Motor neuron (in vitro differentiated cells): ENCODE measurements at places on chromosomes 11 and 22.

GRCh38 chr11:111148121-111148520, 97.4 kb upstream of the POU2AF2 start:
- no peak for ATAC-seq

DNA sequence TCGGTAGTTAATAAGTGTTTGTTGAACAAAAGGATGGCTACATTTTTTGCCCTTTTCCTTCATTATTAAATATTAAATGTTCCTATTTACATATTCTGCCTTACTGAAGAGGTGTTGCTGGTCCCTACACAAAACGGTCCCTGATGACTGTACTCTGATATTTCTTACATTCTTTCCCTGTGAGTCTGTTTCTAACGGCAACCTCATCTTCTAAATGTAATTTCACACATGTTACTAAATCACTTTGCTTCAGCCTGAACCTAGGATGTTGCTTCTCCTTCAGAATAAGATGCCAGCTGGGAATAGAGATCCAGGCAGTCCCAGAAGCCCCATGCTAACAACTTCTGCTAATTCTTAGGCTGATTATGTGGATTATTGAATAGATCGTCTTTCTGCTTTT, 50.3 kb downstream of the SPON1 start:
- ATAC-seq, result no peak

- ATAC-seq, result peak; percentile 25
Observed at GRCh38 chr11:77590194-77590782, 535 bp downstream of the AQP11 start.

- ATAC-seq, result no peak
Observed at GRCh38 chr11:128339792-128340191, 247.6 kb downstream of the ETS1 start.

GRCh38 chr22:47335460-47335859, 573.0 kb downstream of the TBC1D22A start:
- no peak for ATAC-seq
